ENCODE measurements at places on chromosomes 12 and 14. TPM values are rescaled to one million over a fixed set of nuclear protein-coding genes. Genes with fewer than 3 reads are reported as not detected.

Gene KANSL2
- 41.6 TPM for total RNA-seq

Gene CISTR
- not detected for total RNA-seq

Gene IAPP
- not detected for total RNA-seq

Gene INSM2
- not detected for total RNA-seq

Gene PLEKHD1
- total RNA-seq = 1.2 TPM

Gene NELL2
- total RNA-seq = 1.1 TPM

Gene SPIC
- not detected for total RNA-seq

Gene RNF31
- 78.0 TPM for total RNA-seq

Gene DHRS7
- 43.8 TPM for total RNA-seq

GRCh38 chr12:41419131-41419893, 231.2 kb downstream of the PDZRN4 start:
- DNase-seq = no peak

GRCh38 chr12:96177013-96177412, 17.2 kb upstream of the ELK3 start:
- DNase-seq = no peak

- DNase-seq = no peak
Measured at GRCh38 chr12:6542209-6543009, 8.1 kb downstream of the GAPDH start.

- DNase-seq = no peak
Measured at GRCh38 chr12:12171991-12172511, 94.8 kb downstream of the LRP6 start.

- DNase-seq = no peak
Measured at GRCh38 chr12:55743406-55744339, 751 bp downstream of the GDF11 start.

DNA sequence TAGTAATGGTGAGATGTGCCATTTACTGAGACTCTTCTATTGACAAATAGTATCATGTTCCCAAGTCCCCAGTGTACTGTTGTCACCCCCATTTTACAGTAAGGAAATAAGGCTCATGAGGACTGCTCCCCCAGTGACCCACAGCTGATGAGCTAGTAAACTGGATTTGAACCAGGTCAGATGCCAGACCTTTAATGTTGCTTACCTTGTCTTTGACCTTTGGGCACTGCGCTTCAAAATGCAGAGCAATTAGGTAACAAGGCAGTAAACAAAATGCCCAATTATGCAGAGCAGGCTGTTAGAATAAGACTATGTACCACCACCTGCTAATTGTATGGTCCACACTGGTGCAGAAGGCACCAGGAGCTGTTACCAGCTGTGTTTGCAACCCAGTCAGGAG, 38.5 kb upstream of the RIN3 start:
- no peak for DNase-seq

- DNase-seq = no peak
Measured at GRCh38 chr14:29627137-29627536, 300.5 kb downstream of the PRKD1 start.

DNA sequence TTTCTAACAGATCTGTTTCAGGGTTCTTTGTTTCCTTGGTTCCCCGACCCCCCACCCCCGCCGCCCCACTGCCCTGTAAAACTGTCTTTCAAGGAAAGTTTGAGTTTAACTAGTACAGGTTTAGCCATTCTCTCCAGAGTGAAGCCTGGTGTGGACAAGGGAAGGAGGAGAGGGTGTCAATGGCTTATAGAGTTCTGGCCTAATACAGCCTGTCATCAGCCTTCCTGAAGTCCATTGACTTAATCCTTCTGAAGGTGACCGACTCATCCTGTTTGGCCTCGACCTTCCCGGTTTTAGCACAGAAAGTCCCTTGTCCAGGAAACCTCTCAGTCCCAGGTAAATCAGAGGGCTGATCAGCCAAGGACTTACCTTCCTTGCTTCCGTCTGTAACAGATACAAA, 11.0 kb upstream of the P2RX4 start:
- no peak for DNase-seq

DNA sequence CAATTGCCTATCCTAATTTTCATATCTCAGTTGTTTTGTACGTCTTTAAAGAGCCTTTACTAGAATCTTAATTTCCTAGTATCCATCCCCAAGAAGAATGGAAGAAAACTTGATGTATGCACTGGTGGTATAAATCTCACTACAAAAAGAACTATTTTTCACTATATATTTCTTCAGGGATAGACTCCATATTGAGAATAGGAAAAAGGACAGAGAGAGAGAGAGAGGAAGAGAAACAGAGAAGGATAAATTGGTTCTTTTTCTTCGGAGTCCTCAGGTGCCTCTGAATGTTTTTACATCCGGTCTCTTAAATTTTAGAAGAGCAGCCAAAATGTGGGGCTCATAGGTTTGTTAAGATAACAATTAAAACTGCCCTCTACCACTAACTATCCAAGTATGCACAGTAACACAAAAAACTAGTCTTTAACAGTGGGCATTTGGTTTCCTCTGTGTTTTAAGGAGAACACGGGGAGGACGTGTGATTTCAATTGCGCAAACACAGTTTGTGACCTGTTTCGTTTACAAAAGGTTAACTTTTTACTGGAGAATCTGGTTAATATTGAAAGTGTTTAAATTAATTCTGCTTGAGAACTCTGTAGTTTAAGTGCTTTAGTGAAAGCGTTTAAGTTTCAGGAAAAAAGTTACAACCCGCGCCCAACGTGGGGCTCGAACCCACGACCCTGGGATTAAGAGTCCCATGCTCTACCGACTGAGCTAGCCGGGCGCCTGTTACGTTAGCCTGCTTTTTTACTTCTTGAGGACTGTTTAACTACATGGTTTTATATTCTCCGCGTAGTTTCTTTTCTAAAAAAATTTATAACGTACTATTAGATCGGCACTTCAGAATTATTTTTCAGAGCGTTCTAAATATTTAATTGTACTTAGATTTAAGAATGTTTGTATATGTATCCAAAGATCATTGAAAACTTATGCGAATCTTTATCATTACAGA, 5.1 kb upstream of the PSMA3 start:
- peak; percentile 26 for DNase-seq

DNA sequence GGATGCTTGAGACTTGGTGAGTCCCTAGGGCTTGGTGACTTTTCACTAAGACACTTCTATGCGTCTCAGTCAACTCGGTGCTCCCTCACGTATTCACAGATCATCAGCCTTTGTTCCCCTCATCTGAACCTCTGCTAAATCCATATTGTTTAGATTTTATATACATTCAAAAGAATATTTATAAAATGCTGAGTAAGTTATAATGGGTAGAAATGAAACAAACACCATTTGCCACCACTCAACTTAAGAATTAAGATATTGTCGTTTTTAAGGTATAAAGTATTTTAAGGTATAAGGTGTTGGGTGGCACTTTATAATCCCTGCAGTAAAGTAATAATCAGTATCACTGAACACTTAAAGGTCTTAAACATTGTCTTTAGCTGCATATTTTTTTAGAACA, 103.0 kb downstream of the TTLL5 start:
- no peak for DNase-seq

GRCh38 chr12:55875704-55876467, 33.1 kb upstream of the MMP19 start:
- no peak for DNase-seq

GRCh38 chr12:109926016-109926415, 25.9 kb downstream of the TCHP start:
- no peak for DNase-seq

DNA sequence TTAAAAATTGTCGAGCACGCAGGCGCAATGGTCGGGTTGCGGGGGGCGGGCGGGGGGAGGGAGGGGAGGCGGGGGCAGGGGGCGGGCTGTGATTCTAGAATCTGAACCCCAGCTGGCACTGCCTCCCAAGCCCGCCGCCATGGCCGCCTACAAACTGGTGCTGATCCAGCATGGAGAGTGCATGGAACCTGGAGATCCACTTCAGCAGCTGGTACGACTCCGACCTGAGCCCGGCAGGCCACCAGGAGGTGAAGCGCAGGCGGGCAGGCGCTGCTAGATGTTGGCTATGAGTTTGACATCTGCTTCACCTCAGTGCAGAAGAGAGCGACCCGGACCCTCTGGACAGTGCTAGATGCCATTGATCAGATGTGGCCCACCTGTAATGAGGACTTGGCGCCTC, 118.4 kb downstream of the NTN4 start:
- DNase-seq = no peak

DNA sequence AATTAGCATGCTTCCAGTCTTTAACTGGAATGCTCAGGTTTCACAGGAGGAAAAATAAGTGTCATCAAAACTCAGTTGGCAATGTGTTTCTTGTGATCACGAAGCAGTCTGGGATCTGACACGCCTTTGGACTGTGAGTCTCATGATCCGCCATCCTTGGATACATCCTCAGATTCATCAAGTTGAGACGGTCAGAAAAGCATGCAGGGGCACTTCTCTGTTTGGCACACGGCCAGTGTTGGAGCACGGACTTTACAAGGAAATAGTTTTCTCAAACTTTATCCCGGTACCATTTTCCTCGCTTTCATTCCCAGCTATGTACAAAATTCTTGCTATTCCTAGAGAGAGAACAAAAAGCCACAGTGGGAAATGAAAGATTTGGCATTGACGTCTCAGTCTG, 88.4 kb upstream of the PARP11 start:
- DNase-seq = no peak

All from HCT116 (cell line).